ENCODE measurements at places on chromosomes 4 and X. TPM values are rescaled to one million over a fixed set of nuclear protein-coding genes. Genes with fewer than 3 reads are reported as not detected.

Gene DMD
- 12.9 TPM for total RNA-seq

Gene USP17L29
- not detected for total RNA-seq

Gene DRD5
- total RNA-seq: not detected

DNA sequence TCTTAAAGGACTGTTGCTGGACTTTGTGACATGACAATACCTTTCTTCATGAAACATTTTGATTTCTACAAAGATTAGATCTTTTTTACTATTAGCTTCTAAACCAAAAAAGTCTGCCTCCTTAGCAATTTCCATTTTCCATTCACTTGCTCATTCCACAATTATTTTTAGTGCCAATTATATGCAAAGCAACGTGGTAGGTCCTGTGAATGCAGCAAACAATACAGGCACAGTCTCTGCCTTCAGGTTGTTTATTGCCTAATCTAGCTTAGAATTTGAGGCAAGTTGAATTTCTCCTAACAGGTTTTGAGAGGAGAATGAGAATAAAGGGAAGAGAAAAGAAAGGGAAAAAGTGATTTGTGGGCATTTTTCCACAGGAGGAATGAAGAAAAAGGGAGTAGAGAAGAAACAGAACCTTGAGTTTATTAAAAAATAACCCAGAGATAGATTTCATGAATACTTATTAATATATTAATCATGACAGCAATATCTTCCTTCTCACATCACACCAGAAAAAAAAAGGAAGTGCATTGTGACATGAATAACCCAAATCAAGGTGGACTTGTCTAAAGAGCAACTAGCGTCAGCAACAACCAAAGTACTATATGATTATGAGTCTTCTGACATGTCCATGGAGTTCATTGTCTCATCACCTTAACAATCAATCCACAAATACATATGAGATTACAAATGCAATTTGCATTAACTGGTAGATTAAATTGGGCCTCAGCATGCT is 16.3 kb upstream of the FRYL start:
- DNase-seq: no peak

- no peak for DNase-seq
Observed at GRCh38 chrX:1354036-1355019, 17.7 kb downstream of the IL3RA start.

DNA sequence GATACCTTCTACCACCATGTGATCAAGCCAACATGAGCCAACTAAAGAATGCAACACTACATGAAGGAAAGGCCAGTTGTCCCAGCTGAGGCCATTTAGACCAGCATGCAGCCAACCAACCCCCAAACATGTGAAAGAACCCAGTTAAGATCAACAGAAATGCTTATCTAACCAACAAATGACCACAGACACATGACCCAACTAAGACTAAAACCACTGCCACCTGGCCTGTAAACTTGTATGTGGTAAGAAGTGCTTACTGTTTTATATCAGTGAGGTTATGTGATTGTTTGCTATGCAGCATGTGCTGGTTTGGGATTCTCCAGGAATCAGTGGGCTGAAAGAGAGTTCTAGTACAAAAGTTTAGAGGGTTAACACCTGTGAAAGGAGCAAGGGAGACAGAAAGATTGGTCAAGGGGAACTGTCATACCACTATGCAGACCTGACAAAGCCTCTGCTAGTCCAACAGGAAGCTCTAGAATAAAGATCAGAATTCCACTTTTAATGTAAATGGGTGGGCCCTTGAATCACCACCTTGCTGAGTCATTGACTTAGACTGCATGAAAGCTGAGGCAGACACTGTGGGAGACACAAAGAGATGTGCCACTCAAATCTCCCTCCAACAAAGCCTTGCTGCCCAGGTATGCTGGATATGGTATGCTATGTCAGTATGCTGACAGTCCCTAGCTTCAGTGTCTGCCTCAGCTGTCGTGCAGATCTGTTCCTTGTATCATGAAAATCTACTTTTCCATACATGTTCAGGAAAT is 6.1 kb upstream of the SH3D19 start:
- DNase-seq: no peak

- no peak for DNase-seq
Observed at GRCh38 chr4:152524427-152524826, 11.5 kb downstream of the FBXW7 start.

DNA sequence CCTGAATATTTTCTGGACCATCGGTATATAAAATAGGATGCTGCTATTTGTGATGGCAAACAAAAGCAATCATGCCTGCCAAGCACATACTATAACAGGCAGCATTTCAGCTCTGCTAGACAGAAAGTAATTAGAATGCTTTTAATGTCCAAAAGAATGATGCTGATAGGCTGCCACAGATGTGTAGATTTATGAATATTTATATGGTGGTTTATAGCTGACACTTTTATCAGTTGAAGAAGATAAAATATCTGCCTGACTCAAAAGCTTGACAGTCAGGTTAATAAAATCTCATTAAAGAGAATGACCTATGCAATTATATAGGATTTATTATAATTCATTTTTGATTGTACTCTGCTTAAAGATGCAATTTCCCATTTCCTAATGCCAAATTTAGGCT is 4.0 kb downstream of the BEND4 start:
- no peak for DNase-seq

GRCh38 chr4:107497054-107497453 is 223.0 kb downstream of the PAPSS1 start:
- DNase-seq: no peak

DNA sequence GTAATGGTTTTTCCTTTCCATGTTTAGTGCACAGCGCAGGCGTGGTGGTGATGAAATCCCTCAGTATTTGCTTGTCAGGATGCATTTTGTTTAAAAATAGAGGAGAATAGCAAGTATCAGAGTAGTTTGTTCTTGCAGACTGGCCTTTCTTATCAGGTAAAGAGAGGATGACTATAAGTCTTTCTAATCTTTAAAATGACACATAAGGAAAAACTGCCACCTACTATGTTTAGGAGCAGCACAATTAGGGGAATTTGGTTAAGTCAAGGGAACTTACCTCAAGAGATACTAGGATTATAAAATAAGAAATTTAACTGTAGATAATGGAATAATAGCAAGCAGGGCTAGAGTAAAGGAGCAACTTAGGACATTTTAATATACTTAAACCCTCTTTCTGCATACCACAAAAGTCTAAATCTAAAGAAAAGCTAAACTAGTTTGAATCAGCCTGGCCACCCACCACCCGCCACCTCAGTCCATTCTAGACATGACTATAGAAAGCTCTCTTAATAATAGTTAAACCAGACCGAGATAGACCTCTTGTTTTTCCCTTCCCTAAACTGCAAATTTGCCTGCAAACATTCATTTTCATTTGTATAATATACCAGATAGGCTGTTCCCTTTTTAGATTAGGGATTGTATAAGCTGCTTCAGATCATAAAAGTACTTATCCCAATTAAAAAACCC is 62.0 kb downstream of the APOOL start:
- no peak for DNase-seq

- peak; percentile 41 for DNase-seq
Observed at GRCh38 chrX:110992611-110993010, 103.4 kb upstream of the PAK3 start.

GRCh38 chrX:24619647-24620046 is 27.5 kb downstream of the PCYT1B start:
- DNase-seq: peak; percentile 2

DNA sequence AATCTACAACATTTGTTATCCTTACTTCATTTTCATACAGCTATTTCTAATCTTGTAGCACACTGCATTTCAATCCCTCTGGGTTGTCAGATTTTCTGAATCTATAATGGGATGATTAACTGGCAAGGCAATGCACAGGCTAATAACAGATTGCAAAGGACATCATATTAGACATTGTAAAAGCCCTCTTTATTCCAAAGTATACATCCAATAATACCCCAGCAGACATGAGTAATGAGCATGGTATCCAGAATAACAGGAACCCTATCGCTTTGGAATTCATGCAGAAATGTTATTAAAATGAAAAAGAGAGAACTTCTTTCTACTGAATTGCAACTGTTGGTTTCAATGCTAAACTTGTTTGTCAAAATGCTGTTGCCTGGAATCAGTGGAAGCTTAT is 122.9 kb downstream of the C4orf33 start:
- DNase-seq: no peak

GRCh38 chrX:12844319-12844718 is 22.6 kb upstream of the TLR7 start:
- no peak for DNase-seq

DNA sequence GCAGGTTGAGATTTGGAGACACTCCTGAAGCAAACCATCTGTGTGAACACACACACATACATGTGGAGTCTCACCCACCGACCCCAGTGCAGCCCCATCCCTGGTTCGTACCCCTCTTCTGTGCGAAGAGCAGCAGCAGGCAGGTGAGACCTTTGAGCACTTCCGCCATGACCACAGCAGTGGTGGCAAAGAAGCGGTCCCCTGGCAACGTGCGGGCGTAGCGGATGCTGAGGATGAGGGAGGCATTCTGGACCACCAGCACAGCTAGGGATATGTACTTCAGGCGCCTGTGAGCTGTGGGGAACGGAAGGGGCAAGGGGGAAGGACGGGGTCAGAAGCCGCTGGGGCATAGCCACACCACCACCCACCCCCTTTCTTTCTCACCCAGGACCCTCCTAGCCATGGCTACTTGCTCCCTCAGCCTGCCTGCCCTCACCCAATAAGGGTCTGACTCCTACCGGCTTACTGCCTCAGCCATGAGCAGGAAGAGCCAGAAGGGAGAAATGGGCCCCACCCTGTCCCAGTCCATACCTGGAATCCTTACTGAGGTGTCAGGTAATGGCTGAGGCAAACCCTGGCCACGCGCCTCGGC is 1.6 kb downstream of the SLC35A2 start:
- DNase-seq: no peak

DNA sequence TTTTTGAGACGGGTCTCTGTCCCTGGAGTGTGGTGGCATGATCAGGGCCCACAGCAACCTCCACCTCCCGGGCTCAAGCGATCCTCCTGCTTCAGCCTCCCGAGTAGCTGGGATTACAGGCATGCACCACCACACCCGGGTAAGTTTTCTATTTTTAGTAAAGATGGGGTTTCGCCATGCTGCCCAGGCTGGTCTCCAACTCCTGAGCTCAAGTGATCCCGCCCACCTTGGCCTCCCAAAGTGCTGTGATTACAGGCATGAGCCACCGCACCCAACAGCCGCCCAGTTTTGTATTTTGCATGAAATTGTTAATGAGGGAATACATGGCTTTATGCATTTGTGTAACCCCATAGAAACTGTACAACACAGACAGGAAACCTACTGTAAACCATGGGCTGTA is 2.8 kb upstream of the ARHGAP4 start:
- DNase-seq: no peak

GRCh38 chrX:134732676-134733075 is 74.4 kb upstream of the PLAC1 start:
- peak; percentile 9 for DNase-seq

DNA sequence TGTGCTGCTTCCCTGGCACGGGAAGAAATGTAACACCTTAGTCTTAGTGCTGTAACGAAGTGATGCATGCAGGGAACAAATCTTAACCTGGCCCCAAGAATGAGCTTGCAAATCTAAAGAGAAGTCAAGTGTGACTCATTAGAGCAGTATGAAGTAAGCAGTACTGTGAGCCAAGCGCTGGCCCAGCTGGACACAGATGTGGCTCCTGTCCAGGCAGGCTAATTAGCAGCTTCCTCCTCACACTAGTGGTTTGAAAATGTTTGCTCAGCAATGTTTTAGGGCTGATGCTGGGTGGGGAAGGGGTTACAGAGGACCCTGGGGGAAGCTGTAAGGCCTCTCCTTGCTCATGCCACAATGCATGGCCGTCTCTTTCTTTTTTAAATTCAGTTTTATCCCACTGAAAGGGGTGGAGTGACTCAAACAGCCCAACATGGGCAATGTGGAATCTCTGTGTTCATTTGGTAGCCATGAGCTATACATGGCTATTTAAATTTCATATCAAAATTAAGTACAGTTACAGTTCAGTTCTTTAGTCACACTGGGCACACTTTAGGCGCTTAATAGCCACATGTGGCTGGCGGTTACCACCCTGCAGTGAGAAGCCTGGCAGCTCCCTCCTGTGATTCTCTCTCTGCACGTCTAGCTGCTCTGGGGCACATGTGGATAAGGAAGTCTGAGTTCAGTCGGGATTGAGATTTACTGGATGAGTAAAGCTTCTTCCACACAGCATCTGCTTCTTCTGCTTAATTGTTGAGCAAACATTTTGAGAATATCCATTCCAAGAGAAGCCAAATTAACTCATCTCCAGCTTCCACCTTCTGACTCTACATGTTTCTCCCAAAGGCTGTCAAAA is 48.8 kb downstream of the MAP7D2 start:
- DNase-seq: no peak

DNA sequence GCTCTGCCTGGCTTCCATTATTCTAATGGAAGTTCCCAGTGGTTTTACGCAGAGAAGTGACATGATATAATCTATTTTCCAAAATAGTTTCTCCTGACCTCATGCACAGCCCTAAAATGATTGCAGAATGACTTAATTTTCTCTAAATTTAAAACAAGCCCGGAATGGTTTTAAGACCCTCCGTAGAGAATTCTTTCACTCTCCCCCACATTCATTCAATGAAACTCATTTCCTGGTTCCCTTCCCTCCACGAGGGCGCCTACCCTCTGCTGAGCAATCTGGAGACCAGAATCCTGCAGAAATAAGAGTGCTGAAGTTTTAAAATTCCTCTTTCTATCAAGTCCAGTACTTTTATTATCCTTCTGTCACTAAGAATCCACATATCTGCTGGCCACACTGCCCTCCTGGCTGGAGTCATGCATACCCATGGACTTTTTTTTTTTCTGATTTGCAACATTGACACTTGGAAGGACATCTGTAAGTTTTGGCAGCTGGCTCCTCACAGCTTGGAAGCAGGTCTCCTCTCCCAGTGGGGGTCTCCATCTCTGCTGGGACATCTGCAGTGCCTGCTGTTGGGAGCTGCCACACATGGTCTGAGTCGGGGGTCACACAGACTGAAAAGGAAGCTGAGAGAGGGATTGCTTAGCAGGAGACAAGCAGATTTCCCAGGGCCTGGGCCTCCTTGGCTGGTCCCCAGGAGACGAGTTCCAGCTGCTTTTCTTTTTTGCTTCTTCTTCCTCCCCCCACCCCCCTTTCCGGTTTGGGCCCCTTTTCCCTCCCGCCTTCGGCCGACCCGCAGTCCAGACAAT is 86.1 kb downstream of the SOWAHB start:
- no peak for DNase-seq

- DNase-seq: no peak
Observed at GRCh38 chrX:129641941-129642340, 12.8 kb downstream of the APLN start.

- no peak for DNase-seq
Observed at GRCh38 chr4:176539785-176540175, 220.0 kb downstream of the SPCS3 start.

Measured in SK-MEL-5 (cell line).